ENCODE measurements at places on chromosomes 2 and 18. TPM values are rescaled to one million over a fixed set of nuclear protein-coding genes. Genes with fewer than 3 reads are reported as not detected.

DNA sequence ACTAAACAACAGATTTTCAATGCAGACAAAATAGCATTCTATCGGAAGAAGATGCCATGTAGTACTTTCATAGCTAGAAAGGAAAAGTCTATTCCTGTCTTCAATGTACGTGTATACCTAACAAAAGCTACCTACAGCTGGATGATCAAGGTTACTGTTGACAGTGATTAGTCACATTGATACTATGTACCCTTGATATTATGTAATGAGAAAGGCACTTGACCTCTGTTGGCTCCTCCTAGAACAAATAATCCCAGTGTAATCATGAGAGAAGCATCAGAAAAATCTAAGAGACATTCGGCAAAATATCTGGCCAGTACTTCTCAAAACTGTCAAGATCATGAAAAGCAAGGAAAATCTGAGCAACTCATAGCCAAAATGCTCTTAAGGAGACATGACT is 44.4 kb upstream of the LRRTM4 start:
- H3K4me1 ChIP-seq, result no peaks in the 10 kb centered on the region
- DNase-seq, result no peak
- H3K27ac ChIP-seq, result no peak overlapping the region
- H3K27me3 ChIP-seq, result no peaks in the 10 kb centered on the region
- H3K4me3 ChIP-seq, result no peak overlapping the region

DNA sequence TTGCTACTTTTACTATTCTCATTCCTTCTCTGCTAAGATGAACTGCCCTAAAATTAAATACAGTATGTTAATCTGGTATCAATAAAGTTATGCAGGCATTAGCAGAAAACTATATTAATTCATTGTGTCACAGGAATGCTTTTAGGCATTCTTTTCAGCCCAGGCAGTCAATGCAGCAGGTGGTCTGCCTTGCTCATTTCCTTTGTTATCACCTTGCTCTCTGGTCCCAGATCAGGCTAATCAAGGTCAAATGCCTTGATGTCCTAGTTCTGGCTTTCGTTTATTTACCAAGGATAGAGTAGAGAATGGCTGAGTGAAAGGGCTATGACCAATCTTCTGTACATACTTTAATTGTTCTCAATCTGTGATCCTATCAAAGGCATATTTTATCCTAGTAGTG is 1023.6 kb downstream of the TMEM182 start:
- H3K4me3 ChIP-seq, result no peak overlapping the region
- H3K4me1 ChIP-seq, result no peaks in the 10 kb centered on the region
- no peak for DNase-seq
- no peak overlapping the region for H3K27ac ChIP-seq
- H3K27me3 ChIP-seq, result no peaks in the 10 kb centered on the region
- H3K36me3 ChIP-seq, result no peaks in the 10 kb centered on the region

- no peak for DNase-seq
- H3K27ac ChIP-seq, result no peak overlapping the region
- no peak overlapping the region for H3K4me3 ChIP-seq
- no peaks in the 10 kb centered on the region for H3K4me1 ChIP-seq
Observed at GRCh38 chr2:61045226-61045625, 20.4 kb upstream of the SANBR start.

GRCh38 chr2:719734-720133 is 42.5 kb upstream of the TMEM18 start:
- no peaks in the 10 kb centered on the region for H3K36me3 ChIP-seq
- no peaks in the 10 kb centered on the region for H3K4me1 ChIP-seq
- no peaks in the 10 kb centered on the region for H3K27me3 ChIP-seq
- DNase-seq, result no peak
- no peak overlapping the region for H3K4me3 ChIP-seq

DNA sequence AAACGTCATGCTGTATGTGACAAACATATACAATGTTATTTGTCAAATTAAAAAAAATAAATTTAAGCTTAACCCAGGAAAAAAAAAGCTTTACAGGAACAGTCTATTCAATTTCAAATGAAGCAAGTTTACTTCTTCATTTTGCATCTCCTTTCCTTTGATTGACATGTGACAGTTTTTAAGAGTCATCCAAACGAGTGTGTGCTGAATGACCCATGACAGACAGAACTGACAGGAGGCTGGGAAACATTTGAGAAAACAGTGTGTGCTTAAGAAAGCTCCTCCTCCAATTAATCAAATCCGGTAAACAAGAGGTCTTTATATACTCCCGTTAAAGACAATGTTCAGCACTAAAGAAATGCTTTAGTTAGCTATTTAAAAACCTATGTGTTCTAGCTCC is 177.7 kb downstream of the SRBD1 start:
- no peaks in the 10 kb centered on the region for H3K36me3 ChIP-seq
- no peak for DNase-seq
- no peak overlapping the region for H3K4me3 ChIP-seq
- no peak overlapping the region for H3K27ac ChIP-seq
- no peaks in the 10 kb centered on the region for H3K4me1 ChIP-seq

GRCh38 chr18:394987-395362 is 105.5 kb downstream of the COLEC12 start:
- no peaks in the 10 kb centered on the region for H3K4me1 ChIP-seq
- no peaks in the 10 kb centered on the region for H3K36me3 ChIP-seq
- H3K27ac ChIP-seq, result no peak overlapping the region
- no peaks in the 10 kb centered on the region for H3K27me3 ChIP-seq
- no peak for DNase-seq

GRCh38 chr2:143146815-143147530 is 17.8 kb downstream of the ARHGAP15 start:
- H3K36me3 ChIP-seq, result no peaks in the 10 kb centered on the region
- peaks cover 8% of the 10 kb centered on the region for H3K4me1 ChIP-seq
- no peak overlapping the region for H3K27ac ChIP-seq
- H3K27me3 ChIP-seq, result no peaks in the 10 kb centered on the region

DNA sequence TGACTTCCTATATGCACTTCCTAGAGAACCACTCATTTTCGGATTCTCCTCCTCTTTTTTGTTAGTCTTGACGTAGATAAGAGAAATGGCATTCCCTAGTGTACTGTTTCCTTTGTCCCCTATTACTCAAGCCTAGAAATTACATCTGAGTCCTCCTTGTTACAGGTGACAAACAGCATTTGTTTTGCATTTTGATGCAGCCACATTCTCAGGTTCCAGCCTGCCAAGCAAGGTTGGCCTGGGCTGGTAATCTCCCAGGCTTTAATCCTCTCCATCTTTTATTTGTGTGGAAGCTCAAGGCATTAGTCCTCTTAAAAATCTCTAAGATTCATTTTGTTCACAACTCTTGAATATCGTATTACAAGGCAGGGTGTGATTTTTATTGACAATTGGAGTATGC is 318.0 kb upstream of the NRP2 start:
- H3K27me3 ChIP-seq, result no peaks in the 10 kb centered on the region
- H3K27ac ChIP-seq, result no peak overlapping the region
- DNase-seq, result no peak
- no peaks in the 10 kb centered on the region for H3K4me1 ChIP-seq

DNA sequence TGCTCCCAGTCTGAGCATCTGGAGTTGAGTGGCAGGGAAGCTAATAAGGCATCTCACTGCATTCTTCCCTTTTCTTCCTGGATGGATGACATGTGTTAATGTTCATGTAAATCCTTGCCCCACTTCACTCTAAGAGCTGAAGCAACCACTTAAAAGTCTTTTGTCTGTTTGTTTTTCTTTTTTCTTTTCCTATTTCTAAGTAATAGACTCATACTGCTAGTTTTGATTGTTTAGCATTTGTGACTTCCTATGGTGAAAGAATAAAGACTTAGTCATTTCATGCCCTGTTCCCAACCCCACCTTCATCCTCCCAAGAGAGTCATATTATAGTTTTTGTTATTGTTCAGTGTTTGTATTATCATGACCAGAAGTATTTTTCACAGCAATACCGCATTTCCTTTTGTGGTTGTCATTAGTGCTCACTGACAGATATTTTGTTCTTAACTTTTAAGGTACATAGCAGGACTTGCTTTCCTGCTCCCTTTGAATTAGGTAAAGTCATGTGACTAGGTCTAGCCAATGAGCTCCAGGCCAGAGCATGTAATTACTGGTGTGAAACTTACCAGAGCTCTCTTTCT is 18.1 kb upstream of the SPP2 start:
- H3K27ac ChIP-seq, result no peak overlapping the region
- no peak for DNase-seq
- H3K27me3 ChIP-seq, result peaks cover 2% of the 10 kb centered on the region

DNA sequence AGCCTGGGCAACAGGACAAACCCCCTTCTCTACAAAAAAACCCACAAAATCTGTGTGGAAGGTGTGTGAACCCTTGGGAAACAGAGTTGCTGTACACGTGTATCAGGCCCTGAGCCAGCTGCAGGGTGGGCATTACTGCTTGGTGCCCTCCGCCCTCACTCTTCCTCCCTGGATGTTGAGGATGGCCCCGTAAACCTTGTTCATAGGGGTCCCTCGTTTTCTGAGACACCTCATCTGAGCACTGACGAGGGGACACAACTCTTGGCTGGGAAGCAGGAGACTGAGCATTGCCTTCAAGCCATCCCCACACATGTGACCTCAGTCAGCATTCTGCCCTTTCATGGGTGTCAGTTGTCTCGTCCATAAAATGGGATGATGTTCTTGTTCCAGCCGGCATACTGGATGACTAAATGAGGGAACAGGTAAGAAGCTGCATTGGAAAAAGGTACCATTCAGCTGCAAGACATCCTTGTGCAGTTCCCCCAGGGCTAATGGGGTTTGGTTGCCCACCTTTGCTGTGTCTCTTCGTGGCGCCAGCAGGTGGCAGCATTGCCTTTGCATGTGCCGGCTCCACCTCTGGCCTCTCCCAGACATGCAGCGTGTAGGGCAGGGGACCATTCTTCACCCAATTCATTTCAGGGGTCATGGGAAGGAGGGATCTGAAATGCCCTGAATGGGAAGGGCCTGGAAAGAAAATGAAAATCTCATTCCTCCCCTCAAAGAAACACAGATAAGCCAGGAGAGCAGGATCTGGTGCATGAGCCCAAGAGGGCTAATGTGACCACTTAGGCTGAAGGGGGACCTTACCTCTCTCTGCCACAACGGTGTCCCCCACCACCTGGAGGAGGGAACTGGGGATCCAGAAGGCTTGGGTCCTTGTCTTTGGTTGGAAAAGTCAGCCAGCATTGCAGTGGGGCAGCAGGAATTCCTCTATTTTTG is 36.4 kb upstream of the HAAO start:
- no peak overlapping the region for H3K27ac ChIP-seq
- DNase-seq, result peak; percentile 84
- peaks cover 6% of the 10 kb centered on the region for H3K4me1 ChIP-seq
- no peak overlapping the region for H3K4me3 ChIP-seq
- H3K27me3 ChIP-seq, result no peaks in the 10 kb centered on the region
- H3K36me3 ChIP-seq, result no peaks in the 10 kb centered on the region

- no peaks in the 10 kb centered on the region for H3K27me3 ChIP-seq
- no peaks in the 10 kb centered on the region for H3K36me3 ChIP-seq
- no peaks in the 10 kb centered on the region for H3K4me1 ChIP-seq
Observed at GRCh38 chr2:168731002-168731401, 71.4 kb upstream of the NOSTRIN start.

GRCh38 chr2:130795431-130795830 is 40.1 kb downstream of the AMER3 start:
- DNase-seq, result no peak
- peaks cover 3% of the 10 kb centered on the region for H3K4me1 ChIP-seq
- H3K27ac ChIP-seq, result no peak overlapping the region
- H3K27me3 ChIP-seq, result peaks cover 24% of the 10 kb centered on the region
- H3K36me3 ChIP-seq, result no peaks in the 10 kb centered on the region

- H3K4me1 ChIP-seq, result no peaks in the 10 kb centered on the region
- no peak for DNase-seq
- no peak overlapping the region for H3K4me3 ChIP-seq
- no peaks in the 10 kb centered on the region for H3K36me3 ChIP-seq
- no peaks in the 10 kb centered on the region for H3K27me3 ChIP-seq
Observed at GRCh38 chr2:18149660-18150246, 271.3 kb downstream of the KCNS3 start.

DNA sequence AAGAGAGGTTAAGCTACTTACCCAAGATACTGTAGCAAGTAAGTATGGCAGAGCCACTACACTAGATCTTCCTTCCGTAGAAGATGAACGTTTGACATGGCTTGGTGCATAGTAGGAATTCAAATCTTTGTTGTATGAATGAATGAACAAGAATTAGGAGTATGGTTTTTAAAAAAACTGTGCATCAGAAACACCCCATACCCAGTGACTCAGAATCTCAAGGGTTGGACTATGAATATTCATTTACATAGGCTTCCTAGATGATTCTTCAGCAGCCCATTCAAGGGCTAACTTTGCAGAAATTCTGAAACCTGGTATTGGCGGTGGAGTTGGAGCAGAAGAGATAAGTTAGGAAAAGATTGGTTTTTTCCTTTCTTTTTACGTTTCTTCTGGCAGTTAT is 5.4 kb downstream of the ACTR3 start:
- no peak for DNase-seq
- H3K27me3 ChIP-seq, result no peaks in the 10 kb centered on the region
- H3K27ac ChIP-seq, result no peak overlapping the region
- H3K4me3 ChIP-seq, result no peak overlapping the region

DNA sequence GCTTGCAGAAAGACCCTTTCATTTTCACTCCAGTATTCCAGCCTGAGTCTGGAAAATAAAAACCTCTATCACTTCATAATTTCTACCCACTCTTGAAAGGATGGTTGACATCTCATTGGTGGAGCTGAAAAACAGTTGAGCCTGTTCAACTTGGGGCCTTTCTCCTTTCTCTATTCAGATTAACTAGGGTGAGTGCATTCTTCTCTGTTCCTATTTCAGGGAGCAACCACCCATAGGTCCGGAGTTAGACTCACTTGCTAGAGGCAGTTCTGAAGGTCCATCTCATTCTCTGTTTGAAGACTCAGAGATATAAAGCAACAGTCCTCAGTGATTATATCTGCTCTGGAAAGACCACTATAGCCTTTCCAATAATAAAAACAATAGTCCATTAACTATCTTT is 167.9 kb upstream of the SPOPL start:
- H3K27ac ChIP-seq, result no peak overlapping the region
- H3K4me1 ChIP-seq, result no peaks in the 10 kb centered on the region
- no peak for DNase-seq

- H3K4me1 ChIP-seq, result no peaks in the 10 kb centered on the region
- H3K27ac ChIP-seq, result no peak overlapping the region
- no peak for DNase-seq
- peaks cover 36% of the 10 kb centered on the region for H3K36me3 ChIP-seq
- H3K4me3 ChIP-seq, result no peak overlapping the region
Observed at GRCh38 chr2:63899639-63900038, 57.9 kb downstream of the UGP2 start.

The RGPD5 gene
- total RNA-seq, result 7.4 TPM

The MAPK4 gene
- total RNA-seq, result 6.9 TPM

The NCKAP5 gene
- total RNA-seq, result 2.0 TPM

The STK39 gene
- total RNA-seq, result 34.1 TPM

The EIF4E2 gene
- total RNA-seq, result 59.5 TPM

Data from thymus (tissue), 14 donors.